Iris pigment epithelial cell (primary cell): ENCODE measurements at places on chromosomes 13 and 19.

DNA sequence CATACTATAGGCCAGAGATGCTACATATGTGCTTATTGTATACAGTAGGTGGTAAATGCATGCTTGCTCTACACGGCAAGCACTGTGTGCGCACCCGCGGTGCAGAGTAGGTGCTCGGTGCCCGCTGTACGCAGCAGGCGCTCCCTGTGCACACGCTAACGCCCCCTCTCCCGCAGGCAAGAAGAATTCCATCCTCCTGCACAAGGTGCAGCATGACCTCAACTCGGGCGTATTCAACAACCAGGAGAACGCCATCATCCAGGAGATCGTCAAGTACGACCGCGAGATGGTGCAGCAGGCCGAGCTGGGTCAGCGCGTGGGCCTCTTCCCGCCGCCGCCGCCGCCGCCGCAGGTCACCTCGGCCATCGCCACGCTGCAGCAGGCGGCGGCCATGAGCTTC, 17.7 kb downstream of the POLRMT start:
- DNase-seq, result peak; percentile 34

DNA sequence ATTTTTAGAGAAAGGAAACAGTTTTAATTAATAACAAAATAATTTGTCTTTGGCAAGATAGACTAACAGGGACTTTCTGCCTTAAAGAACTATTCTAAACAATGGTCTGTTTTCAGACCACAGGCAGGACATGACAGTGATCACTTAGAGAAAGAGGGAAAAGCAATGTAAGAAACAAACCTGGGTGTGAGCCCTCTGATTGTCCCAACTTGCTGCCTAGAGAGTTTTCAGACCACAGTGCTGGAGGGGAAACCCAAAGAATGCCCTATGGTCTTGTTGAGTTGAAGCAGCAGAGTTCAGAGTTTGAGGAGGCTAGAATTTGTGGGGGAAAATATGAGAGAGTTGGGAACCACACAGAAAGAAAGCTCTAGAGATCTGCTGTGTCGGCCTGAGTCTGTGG, 38.1 kb downstream of the DGKH start:
- DNase-seq, result no peak

DNA sequence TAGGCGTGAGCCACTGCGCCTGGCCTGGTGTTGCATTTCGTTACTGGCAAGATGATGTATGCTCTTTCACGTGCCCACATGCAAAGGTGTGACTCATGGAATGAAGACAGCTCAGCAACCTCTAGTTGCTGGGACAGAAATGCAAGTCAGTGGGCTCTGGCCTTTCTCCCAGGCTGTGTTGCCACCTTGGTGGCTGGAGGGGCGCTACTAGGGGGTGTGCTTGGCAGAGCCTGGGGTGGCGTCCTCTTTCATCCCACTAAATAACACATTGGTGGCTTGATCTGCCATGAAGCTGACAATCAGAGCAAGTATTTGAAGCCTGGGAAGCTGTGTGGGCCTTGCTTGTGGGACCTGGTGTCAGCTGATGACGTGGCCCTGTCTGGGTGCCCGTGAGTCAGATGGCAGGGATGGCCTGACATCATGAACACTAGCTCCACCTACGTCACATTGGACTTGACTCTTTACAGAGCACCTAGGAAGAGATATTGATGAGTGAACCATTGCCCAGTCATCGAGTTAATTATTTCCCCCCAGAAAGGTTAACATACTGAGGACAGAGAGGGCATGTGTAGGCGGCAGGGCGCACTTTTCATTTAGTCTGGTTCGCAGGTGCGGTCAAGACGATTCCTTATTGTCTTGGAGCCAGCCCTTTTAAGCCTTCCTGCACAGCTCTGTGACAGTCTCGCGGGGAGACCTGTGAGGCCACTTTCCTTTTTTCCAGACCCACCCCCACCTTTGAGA, 154.2 kb downstream of the TM9SF2 start:
- DNase-seq, result peak; percentile 47

DNA sequence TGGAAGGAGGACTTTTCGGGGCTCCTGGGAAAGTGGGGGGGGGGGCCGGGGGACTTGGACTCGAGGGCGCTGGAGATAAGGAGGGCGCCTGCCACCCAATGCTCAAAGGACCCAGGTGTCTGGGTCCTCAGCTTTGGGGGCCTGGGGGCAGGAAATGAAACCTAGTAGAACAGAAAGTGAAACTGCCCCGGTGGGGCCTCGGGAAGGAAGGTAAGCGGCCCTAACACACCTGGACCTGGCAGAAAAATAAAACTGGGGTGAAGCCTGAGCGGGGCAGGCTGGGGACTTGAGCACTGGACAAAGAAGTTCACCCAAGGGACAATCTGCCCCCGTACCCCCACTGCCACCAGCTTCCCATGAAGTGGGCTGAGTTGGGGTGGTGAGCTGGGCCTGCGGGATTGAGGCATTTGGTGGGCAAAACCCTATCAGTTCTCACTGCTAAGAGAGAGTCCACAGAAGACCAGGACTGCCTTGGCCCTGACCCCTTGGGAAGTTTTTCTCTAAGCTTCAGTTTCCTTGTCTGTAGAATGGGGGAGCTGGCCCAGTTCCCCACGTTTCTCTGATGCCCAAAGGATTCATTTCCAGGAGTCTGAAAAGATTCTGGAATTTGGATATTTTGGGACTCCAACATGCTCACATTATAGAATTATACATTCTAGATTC, 2.3 kb downstream of the PRKD2 start:
- DNase-seq, result no peak

- DNase-seq, result peak; percentile 47
Measured at GRCh38 chr13:27450921-27451471, 632 bp upstream of the MTIF3 start.
